Body of pancreas (tissue), 4 donors: ENCODE measurements at places on chromosomes 5 and 9. TPM values are rescaled to one million over a fixed set of nuclear protein-coding genes. Genes with fewer than 3 reads are reported as not detected.

DNA sequence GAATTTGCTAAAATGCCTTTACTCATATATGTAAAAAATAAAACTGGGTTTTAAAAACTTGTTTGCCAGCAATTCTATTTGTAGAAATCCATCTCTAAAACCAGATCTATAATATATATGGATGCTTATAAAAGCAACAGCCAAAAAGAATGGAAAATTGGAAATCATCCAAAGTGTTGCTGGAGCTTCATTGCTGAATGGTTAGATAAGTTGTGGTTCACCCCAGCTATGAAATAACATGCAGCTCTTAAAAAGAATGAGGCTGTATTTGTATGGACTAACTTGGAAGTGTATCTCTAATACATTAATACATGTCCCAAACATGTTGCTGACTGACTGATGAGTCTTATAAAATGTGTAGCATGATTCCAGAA lies 76.2 kb downstream of the STK10 start:
- DNase-seq, result no peak

The BRINP1 gene
- total RNA-seq, result 1.0 TPM

The TNFSF8 gene
- total RNA-seq, result 1.0 TPM

DNA sequence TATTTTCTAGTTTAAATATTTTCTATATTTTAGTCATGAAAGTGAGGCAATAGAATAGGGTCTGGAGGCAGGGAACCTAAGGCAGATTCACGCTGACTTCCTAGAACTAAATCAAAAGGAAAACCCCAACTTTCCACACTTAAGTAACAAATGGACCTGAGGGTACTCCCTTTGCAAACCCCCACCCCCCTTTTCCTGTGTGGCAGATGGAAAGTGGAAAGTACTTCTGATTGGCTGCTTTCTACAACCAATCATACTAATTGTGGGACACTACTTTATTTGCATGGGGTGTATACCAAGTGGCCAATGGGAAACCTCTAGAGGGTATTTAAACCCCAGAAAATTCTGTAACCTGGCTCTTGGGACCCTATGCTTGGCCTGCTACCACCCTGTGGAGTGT lies 4.8 kb upstream of the CENPH start:
- DNase-seq, result no peak

DNA sequence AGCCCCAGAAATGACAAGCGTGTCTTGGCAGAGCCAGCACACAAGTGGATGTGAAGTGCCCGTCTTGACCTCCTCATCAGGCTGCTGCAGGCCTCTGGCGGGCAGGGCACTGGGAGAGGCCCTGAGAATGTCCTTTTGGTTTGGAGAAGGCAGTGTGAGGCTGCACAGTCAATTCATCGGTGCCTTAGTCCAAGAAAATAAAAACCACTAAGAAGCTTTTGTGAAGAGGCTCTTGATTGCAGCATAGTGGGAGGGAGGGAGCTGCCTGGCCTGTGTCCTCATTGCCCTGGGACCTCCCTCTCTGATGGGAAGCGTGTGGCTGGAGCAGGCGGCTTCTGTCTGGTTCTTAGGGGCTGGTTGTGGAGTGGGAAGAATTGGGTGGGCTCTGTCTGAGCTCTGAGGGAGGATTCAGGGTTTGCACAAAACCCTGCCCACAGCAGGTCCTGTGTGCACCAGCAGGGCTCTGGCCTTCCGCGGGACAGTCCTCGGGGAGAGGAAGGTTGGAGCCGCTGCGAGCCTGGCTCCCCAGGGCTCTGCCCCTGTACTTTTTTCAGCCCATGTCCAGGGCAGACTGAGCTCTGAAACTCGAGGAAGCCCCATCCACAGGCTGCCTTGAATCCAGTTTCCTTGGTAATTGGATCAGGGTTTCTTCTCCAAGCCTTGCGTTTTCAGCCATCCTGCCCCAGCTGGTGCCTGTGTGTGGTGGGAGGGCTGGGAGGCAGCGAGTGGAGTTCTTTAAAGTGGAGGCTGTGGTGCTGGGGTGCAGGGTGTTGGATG lies 1.1 kb downstream of the HRCT1 start:
- DNase-seq, result no peak

GRCh38 chr9:107847978-107848964 lies 358.7 kb upstream of the KLF4 start:
- no peak for DNase-seq

The SPATA9 gene
- not detected for total RNA-seq

The PRLR gene
- total RNA-seq, result 7.9 TPM

The SYK gene
- 10.5 TPM for total RNA-seq

DNA sequence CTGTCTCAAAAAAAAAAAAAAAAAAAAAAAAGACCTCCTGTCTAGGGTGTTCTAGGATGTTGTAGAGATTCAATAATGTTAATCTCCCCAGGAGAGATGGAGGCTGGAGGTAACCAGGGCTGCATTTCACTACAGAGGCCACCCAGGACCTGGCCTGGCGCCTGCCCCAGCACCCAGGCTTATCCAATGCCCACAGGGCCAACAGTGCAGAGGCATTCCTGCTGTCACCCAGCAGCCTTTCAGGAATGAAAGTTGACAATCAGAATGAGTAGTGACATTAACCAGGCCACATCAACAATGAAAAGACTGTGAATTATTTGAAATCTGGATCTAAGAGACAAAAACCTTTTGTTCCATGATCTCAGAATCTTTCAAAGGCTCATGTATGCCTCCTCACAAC lies 36.2 kb upstream of the GABRP start:
- peak; percentile 46 for DNase-seq
